Suppressor macrophage (primary cell): ENCODE measurements at places on chromosomes 5 and 9.

DNA sequence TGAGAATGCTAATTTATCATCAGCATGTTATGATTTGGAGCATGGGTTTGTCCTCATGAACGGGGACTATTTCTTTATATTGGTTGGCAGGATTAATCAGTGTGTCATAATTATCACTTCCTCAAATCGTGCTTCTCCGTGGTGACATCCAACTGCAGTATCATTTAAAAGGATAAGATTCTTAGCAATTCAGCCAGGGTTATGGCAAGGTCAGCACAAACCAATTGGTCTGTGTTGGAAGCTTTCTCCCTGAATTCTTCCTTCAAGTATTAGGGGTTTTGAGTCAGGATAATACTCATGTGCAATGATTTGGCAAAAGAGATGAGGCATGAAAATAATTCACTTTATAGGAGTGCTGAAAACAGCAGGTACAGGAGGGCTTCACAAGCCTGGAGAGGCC lies 5.5 kb upstream of the CAMLG start:
- DNase-seq = peak; percentile 6

DNA sequence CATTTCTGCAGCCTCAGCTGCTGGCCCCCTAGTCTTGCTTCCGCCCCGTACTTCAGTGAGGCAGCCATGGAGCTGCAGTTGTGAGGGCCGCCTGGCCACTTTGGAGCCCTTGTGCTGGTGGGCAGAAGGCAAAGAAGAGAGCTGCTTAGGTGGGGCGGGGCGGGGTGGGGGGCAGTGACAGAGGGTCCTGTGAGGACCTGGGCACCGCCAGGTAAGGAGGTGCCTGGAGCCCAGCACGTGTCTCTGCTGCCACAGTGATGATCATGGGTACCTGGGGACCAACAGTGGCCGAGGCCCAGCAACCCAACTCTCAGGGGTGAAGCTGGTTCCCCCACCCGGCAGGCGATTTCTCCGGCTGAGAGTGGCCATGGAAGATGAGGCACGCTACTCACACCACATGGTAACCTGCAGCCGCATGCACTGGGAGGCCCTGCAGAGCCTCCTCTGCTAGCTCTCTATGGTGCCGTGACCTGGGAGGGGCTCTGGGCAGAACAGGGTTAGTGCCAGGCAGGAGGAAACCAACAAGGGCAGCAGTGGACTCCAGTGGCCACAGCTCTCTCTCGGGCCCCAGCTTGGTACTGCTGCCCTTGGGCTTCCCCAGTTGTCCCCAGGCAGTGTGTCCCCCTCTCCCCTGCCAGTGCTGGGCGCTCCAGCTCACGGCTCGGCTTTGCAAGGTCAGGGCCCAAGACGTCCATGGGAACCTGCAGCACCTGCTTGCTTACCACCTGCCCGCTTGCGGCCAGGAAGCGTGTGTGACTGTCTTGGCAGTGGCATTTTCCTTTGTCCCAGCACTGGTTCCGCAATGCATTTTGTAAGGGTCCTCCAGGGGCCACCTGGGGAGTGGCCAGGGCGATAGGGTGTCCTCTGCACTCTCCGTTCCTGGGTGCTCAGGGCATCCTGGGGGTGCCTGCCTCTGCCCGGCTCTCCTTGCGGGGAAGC lies 24.0 kb downstream of the NDUFS6 start:
- DNase-seq = no peak

DNA sequence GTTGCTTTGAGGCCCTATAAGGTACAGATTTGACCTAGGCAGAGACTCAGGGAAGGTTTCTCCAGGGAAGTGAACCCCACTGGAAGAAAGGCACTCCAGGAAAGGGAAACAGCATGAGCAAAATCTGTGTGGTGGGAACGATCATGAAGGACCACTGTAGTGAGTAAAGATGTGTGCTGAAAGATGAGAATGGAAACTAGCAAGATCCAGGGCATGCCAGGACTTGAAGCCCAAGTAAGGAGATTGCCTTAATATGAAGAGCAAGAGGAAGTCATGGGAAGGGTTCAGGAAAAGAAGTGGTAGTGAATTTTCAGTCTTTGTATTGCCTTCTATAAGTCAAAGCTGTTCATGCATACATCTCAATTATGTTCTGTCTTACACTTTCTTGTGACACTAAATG lies 55.2 kb upstream of the SLIT3 start:
- DNase-seq = no peak

DNA sequence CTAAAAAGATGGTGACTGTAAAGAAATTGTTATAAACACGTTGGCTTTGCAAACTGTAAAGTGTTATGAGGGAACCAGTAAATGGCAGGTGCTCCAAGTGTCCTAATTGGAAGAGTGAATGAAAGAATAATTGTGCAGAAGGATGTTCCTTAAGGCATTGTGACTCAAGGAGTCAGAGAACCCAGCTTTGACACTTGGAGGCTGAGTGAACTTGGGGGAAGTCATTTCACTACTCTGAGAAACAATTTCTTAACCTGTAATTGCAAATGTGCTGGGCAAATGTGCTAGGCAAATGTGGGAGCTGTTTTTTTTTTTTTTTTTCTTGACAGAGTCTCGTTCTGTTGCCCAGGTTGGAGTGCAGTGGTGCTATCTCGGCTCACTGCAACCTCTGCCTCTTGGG lies 84.0 kb upstream of the TNFSF8 start:
- no peak for DNase-seq
